Brain (organoid and tissue), 16 donors: ENCODE measurements at places on chromosomes 5 and 9.

DNA sequence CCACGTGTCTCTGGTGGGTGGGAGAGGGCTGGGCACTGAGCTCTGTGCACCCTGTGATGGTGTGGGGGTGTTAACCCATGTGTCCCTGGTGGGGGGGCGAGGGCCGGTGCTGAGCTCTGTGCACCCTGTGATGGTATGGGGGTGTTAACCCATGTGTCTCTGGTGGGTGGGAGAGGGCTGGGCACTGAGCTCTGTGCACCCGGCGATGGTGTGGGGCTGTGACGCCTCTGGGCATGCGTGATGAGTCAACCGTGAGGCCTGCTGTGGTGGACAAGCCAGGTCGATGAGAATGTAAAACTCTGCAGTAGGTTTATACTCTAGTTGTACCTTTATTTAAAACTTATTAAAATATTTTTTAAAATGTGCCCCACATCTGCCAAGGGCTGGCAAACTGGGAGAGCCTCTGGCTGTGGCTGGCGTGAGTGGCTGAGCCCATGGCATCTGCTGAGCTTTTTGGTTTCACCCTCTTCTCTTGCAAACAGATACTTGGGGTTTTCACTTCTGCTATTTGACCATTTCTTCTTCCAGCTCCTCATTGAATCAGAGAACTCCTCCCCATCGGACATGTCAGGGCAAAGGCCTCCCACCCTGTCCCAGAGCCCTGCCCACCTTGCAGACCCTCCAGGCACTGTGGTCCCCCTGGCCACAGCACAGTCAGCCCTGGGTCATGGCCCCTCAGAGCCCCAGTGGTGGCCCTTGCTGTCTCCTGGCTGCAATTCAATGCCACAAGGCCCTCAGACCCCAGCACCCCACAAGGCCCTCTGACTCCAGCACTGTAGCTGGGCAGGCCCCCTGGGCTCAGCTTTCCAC lies 18.5 kb upstream of the EXOC3 start:
- DNase-seq: no peak

GRCh38 chr5:116452774-116453368 lies 121.8 kb downstream of the SEMA6A start:
- no peak for DNase-seq

GRCh38 chr9:134441227-134442084 lies 115.2 kb downstream of the RXRA start:
- DNase-seq: no peak

DNA sequence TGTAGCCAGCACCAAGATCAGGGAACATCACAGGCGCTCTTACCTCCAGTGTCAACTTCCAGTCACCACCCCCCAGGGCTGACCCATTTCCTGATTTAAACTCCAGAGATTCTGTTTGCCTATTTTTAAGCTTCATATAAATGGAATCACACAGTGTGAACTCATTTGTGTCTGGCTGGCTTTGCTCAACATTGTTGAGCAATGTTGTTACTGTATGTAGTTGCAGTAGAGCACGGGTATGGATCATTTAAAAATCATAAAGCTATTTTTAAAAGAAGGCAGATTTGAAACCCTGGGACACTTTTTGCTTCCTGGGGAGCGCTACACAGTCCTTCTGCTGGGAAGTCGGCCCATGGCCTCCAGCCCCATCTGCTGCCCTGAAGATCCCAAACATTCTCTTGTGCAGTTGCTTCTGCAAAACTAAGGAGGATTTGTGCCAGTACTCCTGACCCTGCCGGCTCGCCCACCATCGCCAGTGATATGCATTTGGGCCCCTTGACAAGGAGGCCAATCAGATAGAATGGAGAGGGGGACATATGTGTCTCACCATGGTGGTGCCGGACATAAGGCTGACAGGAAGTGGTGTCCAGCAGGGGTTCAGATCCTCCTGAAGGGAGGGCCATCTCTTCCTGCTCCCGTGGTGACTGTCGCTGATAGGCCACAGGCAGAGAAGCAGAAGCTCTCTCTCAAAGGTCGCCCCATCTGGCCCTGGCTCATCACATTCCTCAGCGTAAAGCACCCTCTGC lies 13.3 kb downstream of the DCANP1 start:
- no peak for DNase-seq

DNA sequence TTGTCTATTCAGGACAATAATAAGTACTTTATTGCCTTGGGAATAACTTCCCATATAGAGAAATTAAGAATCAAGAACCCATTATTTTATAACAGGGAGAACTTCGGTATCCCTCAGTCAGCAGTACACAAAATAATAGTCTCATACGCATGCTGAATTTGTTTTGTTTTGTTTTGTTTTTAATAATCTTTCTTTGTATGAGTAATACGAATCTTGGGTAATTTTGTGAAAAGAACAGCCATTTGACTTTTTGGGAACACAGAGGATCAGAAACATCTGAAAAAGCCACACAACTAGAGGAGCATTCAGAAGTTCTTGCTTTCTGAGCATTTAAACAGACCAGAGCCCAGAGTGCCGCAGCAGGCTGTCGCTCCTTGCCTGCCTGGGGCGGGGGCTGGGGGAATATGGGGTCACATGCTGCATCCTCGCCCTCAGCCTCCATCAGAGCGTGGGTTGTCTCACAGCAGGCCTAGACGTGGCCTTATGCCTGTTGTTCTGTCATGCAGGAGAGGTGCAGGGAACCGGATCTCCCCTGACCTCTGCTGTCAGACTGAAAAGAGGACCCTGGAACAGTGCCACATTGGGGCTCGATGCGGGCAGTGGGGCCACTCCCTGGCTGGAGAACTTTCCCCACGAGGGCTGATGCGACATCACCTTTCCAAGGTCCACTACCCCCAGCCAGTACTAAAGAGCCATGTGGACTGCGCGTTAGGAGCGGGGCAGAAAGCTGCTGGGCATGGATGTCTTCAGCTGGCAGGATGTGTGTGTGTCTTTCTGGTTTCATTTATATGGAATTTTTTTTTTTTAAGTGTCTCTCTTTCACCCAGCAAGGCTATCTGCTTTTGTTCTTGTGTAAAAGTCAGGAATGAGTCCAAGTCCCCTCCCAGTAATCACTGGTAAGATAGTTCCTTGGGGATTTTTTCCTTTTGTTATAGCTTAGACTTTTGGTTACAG lies 133.4 kb upstream of the OTULINL start:
- no peak for DNase-seq

- no peak for DNase-seq
These were observed 16.5 kb downstream of the BRD3 start for GRCh38 chr9:134051319-134051718.

GRCh38 chr9:120197605-120198004 lies 382.4 kb downstream of the CDK5RAP2 start:
- DNase-seq: peak; percentile 20

GRCh38 chr5:149389552-149390495 lies 10.7 kb upstream of the IL17B start:
- DNase-seq: no peak

- no peak for DNase-seq
These were observed 87.5 kb upstream of the SSBP2 start for GRCh38 chr5:81838307-81838906.

- no peak for DNase-seq
These were observed 38.8 kb downstream of the DNAJB5 start for GRCh38 chr9:35028341-35028740.

GRCh38 chr5:72523960-72524582 lies 16.9 kb upstream of the ZNF366 start:
- DNase-seq: peak; percentile 48

- DNase-seq: no peak
These were observed 227.1 kb downstream of the ARHGEF28 start for GRCh38 chr5:73853091-73853490.

DNA sequence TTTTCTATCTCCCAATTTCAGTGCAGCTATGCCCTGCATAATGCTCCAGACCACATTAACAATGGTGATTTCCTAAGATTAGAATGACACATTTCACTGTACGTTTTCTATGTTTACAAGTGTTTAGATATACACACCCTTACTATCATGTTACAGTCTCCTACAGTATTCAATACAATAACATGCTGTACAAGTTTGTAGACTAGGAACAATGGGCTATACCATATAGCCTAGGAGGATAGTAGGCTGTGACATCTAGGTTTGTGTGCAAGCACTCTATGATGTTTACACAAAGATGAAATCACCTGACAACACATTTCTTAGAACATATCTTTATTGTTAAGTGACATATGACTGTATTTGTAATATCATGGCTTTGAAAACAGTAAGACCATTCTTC lies 1435.6 kb upstream of the NUDT12 start:
- no peak for DNase-seq

DNA sequence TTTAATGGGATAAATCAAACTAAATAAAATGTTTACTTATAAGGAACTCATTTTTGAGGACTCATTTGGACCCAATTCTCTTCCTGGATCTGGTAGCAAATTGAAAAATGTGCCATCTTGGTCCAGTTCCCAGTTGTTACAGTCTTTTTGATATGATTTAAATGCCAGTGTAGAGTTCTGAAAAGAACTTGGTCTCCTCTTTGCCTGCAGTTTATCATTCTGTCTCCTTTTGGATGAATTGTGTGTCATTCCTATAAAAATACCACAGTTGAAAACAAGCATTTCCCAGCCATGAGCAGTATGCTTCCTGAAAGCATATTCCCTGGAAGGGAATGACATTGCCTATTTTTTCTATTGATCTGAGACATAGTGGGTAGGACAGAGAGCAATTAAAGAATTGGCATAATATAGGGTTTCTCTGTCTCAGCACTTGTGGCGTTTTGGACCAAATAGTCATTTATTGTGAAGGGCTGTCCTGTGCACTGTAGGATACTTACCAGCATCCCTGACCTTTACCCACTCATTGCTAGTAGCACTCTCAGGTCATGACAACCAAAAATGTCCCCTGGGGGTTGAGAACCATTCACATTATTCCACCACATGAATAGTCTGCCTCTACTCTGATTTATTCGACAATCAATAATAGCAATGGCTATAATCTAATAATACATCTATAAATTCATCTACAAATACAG lies 181.8 kb downstream of the NXNL2 start:
- DNase-seq: no peak

- no peak for DNase-seq
These were observed 10.0 kb downstream of the MTAP start for GRCh38 chr9:21812415-21812814.

DNA sequence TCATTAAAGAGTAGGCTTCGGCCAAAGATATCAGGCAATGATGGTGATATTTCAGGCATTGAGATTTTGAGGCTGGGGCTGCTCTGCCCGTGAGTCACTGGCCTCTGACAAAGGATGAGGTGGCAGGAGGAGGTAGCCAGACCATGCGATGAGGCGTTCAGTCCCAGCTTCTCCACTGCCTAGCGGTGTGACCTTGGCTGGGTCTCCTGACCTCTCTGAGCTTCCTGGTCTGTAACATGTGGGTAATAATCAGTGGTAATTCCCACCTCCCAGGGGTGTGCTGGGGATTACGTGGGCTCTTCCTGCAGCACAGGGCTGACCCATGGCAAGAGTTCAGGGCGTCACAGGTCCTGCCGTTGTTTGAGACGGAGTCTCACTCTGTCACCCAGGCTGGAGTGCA lies 73.2 kb upstream of the RAPGEF1 start:
- DNase-seq: no peak

DNA sequence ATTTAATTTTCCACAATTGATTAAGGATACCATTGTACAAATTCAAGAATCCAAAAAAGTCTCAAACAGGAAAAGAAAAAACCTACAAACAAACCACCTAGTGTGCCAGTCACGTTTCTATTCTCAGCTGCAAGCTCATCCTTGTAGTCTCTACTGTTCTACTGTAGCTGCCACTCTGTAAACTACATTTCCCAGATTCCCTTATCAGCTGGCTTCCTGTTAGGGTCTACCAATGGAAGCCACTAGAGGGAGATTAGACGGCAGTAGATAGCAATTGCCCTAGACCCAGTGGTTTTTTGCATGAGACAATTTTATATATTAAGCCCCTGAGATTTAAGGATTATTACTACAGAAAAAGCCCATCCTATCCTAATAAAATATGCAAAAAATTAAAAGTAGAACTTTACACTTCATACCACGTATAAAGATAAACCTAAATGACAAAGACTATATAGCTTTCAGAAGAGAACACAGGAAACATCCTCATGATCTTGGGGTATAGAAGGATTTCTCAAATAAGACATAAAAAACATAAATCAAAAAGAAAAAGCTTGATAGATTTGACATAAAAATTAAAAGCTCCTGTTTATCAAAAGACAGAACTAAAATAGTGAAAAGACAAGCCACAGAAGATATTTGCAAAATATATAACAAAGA lies 37.4 kb downstream of the P4HA2 start:
- peak; percentile 92 for DNase-seq
